ENCODE measurements at places on chromosomes 7 and 10.

DNA sequence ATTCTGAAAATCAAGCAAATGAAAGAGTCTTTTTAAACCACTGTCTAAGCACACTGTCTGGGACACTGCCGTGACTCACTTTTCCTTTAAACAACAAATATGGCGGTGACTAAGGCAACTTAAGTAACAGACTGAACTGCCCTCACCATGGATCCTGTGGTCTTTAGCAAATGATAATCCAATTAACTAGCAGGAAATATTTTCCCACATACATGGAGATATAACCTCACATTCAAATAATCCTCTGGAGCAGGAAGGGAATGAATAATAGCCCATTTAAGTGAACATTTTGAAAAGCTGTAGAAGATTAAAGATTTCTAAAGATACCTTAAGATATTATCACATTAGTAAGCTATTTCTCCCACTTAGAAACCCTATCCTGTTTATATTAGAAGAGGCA, 40.3 kb upstream of the LRRC17 start:
- DNase-seq = no peak

- DNase-seq = no peak
Measured at GRCh38 chr7:115300231-115300870, 378.5 kb downstream of the MDFIC start.

DNA sequence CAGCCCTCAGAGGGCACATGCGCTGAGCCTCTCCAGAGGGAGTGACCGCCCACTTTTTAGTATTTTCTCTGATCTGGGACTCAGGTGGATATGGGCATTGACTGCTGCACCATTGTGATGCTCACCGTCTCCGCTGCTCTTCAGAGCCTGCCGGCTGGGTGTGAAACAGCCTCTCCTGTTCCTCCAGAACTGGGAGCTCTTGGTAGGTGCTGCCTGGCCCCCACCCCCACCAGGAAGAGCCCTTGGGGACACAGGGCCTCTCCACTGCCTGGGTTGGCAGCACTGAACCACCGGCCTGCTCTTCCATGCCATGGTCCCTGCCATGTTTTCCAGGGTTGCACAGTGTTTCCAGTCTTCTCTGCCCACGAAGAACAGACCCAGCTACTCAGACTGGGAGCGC, 36.3 kb downstream of the ARHGAP22 start:
- DNase-seq = no peak

DNA sequence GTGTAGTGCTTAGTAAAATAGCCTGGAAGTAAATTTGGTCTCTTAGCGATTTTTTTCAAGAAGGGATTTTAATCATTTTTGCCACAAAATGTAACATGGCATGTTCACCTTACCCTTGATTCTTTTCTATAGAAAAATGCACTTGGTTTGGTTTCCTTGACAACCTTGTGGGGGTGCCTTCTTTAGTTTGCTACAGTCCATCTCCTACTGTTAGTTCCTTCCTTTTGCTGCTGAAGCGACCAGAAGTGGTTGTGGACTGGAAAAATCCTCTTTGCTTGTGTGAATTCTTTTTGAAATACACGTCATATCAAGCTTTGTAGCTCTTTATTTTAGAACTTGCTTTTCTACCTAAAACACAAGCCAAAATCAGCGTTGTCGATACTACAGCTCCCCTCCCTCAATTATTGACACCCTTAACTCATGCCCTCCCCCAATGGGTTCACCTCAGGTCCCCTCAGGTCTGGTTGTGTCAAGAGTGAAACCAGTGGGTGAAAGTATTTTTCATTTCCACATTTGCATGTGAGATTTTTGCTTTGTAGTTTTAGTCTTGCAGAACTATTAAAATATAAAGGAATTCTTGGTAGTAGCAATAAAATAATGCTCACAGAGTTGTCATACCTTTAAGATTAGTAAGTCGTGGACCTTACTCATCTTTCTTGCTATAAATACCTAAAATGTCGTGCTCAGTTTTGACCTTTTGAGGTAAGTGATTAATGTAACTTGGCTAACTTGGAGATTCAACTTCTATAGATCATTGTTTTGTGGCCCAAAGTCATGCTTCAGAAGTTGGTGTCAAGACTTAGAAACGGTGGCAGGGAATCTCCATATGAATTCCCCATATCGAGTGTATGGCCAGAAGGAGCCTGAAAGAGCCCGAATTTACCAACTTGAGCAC, 1.5 kb downstream of the ACTR3B start:
- no peak for DNase-seq

DNA sequence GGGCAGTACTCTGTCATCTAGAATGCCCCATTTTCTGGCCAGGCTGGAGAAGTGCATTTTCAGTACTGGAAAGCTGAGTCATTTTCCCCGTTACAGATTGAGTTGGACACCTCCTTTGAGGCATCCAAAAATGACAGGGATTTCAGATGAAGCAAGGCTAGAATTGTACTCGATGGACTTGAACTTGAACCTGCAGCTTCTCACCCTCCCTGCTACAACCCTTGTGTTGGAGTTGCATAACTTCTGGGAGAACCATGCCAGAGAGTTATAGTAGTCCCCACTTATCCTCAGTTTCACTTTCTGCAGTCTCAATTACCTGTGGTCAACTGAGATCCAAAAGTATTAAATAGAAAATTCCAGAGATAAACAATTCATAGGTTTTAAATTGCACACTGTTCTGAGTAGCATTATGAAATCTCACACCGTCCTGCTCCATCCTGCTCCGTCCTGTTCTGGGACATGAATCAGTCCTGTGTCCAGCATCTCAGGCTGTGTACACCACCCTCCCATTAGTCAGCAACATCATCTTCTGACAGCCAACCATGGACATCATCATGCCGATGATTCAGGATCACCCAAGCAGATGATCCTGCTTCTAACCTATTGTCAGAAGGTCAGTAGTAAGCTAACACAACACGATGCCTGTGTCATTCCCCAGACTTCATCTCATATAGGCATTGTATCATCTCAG, 363.7 kb downstream of the DPP6 start:
- no peak for DNase-seq

DNA sequence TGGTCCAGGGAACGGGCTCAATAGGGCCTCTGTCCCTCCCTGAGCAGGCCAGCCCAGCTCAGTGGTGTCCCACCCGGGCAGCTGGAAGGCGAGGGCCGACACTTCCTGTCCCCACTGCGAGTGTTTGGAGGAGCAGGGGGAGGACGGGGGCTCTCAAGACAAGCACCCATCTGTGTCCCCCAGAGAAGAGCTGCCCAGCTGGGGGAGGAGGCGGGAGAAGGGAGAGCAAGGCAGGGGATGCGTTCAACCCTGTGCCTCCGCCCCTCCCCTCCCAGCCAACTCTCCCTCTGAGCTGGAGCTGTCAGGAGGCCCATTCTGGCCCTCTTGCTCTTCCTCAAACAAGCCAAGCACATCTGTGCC, 35.7 kb downstream of the ZCCHC24 start:
- DNase-seq = no peak

DNA sequence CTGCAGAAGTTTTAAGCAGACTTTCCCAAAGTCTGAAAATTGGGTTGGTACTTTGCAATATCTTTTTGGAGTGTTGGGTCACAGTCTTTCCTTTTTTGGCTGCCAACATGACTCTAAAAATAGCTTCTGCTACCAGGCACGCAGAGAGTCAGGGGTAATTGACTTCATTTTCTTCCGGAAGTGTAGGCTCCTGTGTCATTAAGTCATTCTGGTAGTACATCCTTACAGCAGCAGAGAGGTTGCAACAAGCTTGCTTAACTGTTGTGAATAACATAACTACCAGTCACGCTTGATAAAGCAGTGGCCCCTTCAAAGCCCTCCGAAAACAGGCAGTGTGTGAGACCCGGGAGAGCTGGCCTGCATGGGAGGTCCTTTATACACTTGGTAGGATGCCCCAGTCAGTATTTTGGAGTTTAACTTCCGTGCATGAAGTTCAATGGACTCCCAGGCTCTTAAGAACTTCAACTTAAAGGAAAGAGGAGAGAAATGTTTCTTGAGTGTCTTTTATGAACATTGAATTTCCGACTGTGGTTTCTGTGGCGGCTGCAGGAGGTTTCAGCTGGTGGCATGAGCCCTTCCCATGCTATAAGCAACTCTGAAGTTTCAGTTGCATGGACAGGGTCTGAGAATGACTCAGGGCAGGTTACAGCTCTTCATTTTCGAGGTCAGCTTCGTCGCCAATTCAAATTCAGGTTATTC, 310.7 kb downstream of the GALNT17 start:
- DNase-seq = no peak

Measured in activated naive CD8-positive, alpha-beta T cell treated with anti-CD3 and anti-CD28 coated beads, Interleukin-2, amount 50 U/mL, for 16 hours (primary cell).